ENCODE measurements at places on chromosomes 3 and 15.
A peak's percentile ranks its signal among the peaks of the same experiment; 100 is the strongest.

DNA sequence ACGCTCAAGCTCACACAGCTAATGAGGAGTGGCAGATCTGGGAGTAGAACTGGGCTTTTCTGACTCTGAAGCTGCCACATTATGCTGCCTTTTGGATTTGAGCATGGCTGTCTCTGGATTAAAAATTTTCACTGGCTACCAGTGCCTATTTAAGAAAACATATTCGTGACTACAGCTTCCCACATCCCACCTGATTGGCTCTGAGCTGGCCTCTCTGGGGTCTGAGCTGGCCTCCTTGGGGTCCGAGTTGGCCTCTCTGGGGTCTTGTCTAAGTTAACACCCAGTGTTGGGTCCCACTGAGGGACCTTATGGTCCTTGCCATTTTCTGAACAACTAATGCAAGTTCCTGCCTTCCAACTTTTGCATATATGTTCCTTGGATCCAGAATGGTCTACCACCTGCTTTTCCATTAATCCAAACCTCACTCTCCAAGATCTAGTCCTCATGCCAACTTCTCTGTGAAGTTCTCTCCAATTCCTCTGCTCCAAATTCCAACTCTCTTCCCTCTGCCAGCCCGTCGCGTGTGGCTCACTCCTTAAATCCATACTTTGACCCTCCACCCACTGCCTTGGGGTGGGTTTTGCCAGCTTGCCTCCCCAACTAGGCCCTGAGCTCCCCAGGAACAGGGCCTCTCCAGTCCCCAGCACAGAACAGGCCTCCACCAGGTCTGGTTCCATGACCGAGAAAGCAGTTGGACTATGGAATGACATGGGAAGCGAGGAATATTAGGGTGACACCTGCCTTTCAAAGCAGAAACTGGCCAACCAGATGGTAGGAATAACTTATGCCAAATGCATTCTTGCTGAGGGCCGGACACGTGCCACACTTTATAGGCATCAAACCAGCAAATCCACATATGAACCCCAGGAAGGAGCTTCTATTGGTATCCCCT is 42.5 kb downstream of the ATP2B2 start:
- no peak for DNase-seq

GRCh38 chr3:172213200-172213599 is 173.8 kb downstream of the FNDC3B start:
- DNase-seq = no peak

DNA sequence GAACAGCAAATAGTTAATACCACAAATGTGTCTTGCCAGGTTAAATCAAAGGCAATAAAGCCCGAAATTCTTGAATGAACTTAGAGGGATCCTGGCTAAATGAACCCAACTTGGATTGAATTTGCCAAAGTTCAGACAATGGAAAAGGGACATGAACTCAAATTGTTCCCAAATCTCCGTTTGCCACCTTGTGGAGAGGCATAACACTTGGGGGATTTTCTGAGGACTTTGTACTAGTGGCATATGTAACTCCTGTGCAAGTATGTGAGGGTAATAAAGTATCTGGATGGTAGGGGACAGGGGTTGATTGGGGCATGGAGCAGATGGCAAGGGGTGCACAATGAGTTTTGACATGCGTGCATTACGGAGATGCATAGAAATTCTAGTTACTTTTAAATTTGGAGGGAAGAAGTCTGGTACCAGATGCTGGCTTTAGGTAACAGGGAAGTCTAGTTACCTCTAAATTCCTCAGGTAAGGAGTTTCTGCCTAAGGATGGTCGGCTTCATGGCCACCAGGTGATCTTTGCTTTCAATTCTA is 1.2 kb upstream of the TCAIM start:
- DNase-seq = no peak

- no peak for DNase-seq
These were observed 162.4 kb upstream of the TGFBR2 start for GRCh38 chr3:30443756-30444673.

DNA sequence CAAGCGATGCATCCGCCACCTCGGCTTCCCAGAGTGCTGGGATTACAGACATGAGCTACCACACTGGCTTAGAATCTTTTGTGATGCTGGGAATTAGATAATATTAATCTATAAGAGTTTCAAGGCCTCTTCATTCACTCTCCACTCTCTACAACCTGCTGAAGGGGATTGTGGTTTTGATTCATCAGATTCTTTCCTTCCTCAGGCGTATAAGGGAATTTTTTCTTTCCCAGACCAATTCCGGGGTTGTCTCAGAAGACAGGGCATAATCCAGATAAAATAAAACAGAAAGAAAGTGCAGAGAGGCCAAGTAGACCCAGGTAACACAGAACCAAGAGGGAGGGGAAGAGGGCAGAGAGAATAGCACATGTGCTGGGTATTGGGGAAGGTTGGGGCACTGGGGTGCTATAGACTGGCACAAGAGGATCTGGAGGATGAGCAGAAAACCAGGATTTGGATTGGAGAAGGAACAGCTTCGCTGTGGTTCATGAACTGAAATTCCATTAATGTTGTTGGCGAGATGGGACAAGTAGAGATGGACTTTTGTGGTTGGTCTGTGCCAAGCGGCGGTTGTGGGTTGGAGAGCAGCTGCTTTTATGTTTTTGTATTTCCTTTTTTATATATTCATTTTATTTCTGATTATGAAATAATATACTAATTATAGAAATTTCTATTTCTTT is 12.8 kb downstream of the ARL6IP5 start:
- DNase-seq = no peak

GRCh38 chr3:177515786-177516157 is 318.5 kb upstream of the TBL1XR1 start:
- no peak for DNase-seq

- no peak for DNase-seq
These were observed 95.7 kb downstream of the HHLA2 start for GRCh38 chr3:108391917-108392593.

DNA sequence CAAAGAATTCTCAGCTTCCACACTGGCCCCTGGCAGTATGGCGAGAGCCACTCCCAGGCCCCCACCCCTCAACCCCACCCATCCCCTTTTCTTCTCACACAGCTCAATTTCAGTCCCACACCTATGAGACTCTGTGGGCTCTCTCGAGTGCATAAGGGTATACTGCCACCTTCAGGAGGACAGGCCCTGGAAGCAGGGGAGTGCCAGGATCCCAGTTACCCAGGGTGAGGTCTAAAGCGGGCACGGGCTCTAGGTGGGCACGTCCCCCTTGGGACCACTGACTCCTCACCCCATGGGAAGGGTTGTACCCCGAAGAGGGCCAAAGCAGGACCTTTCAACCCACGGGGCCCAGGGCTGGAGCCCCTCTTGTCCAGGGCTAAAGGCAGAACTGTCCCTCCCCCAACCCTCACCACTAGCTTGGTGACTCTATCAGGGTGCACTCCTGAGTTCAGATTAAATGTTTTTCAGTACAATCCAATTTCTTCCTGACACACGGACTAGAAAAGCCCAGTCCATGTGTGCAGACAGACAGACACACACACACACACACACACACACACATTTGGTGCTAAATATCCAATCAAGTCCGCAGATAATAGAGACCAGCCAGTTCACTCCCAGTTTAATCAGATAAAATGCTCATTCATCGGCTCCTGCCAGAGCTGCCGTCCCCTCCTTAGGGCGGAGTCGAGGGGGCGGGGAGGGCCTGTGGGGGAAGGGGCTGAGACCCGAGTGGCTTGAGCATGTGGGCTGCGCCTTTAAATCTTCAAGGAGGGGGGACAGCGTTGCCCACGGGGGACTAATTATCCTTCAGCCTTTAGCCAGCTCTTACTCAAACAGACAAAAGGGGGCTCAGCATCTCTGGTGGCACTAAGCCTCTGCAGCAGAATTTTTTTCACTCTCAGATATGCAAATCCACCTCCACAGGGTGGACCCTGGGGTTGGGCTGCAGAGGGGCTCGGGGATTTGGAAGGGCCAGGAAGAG is 59.3 kb downstream of the CYP11A1 start:
- peak; percentile 37 for DNase-seq

- no peak for DNase-seq
These were observed 67.7 kb downstream of the CCNL1 start for GRCh38 chr3:157092230-157092629.

DNA sequence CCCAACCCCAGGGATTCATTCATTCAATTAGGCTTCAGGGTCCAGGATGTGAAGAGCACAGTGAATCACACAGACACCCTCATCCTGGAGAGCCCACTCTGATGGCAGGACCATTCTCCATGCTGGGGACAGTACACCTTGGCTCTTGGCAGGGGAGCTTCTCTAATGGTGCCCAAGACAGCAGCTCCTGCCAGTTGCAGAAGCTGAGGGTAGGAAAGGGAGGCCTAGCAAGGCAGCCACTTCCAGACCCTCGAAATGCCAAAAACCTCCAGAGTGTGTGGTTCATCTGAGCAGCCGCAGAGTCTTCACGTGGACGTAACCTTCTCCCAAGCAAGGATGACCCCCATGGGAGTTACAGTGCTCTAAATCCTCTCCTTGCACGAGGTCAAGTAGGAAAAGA is 186.2 kb downstream of the XXYLT1 start:
- DNase-seq = no peak

DNA sequence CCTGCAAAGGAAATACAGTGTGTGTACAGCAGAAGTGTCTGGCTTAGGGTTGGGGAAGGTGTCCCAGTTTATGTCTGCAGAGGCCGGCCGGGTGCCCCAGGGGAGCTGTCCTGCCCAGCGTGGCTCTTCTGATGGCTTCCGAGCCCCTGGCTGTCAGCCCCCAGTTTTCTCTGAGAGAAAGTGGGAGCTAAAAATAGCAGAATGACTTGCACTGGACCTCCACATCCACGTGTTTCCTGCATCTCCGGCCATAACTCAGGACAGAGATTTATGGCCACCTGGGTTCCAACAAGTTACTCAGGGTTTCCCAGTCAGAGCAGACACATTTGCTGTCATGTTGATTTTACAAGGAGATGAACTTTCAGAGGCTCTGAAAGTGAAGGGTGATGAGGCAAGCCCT is 192.0 kb downstream of the ATP10A start:
- DNase-seq = no peak

DNA sequence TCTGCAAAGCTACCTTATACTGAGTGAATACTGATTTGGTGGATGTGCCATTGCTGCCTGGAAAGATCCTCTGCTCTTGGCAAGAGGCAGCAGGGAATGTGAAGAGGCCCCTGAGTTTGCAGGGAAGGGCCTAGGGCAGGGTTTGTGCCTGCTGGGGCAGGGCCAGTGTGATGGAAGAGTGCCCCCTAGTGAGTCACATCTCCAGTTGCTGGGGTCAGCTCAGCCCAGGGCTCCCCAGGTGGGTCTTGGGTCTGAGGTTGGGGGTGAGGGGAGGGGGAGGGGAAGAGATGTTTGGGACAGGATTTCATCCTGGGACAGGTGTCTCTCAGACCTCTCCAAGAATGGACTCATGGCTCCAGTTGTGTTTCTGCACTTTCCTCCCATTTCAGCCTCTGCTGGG is 4.1 kb upstream of the AMOTL2 start:
- DNase-seq = peak; percentile 65

GRCh38 chr3:30805695-30806094 is 88.8 kb downstream of the GADL1 start:
- DNase-seq = no peak

- DNase-seq = no peak
These were observed 30.2 kb upstream of the ZNF609 start for GRCh38 chr15:64430000-64430735.

- no peak for DNase-seq
These were observed 96.2 kb upstream of the SEMA6D start for GRCh38 chr15:47620960-47621681.

DNA sequence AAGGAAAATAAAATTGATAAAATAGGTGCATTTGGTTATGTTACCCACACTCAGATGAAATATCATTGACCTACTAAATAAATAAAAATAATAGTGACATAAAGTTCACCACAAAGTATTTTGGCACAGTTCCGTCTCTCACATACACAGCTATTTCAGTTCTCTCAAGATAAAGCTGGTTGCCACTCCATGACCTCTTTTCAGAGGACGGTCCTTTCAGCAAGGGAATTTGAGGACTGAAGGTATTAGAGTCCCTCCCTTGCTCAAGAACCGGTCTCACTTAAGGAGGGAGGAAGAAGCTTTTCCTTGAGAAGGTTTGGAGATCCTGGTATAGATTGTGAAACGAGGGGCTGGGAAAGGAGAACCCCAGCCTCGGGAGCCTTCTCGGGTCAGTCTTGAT is 285.5 kb upstream of the CFAP20DC start:
- DNase-seq = no peak

DNA sequence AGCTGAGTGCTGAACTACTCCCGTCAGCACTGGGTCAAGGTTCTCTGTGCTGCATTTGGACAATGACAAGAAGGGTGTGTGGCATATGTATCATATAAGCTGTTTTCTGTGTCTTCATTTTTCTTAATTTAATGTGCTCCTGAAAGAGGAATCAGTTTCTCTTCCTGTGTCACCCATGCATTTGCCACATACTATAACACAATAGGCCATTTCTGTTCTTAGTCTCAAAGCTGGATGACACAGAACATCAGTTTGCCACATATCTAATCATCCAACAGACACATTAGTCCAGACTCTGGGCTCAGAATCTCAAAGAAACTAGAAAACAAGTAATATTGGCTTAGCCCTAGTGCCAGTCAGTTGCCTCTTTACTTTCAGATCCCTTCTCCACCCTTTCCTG is 34.1 kb downstream of the CEP19 start:
- DNase-seq = no peak

- DNase-seq = no peak
These were observed 468.8 kb upstream of the SUCLG2 start for GRCh38 chr3:68123231-68123630.

DNA sequence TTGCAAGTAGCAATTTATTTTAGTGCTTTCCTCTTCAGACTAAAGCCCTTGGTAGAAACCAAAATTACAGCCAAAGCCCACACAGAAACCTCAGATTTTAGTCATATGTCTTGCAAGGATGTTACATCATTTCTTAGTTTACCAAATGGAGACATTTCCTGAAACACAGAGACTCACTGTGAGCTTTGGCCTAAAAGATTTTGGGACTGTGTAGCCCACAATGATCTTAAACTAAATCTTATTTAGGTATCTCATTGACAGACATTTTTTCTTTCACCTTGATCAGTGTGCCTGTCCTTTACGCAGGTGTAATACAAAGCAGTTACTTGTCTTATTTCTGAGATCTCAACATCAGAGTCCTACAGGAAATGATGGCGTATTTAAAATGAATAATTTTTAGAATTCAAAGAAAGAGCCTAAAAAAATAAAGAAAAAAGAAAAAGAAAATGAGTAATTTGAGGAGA is 27.8 kb upstream of the AP4E1 start:
- no peak for DNase-seq

DNA sequence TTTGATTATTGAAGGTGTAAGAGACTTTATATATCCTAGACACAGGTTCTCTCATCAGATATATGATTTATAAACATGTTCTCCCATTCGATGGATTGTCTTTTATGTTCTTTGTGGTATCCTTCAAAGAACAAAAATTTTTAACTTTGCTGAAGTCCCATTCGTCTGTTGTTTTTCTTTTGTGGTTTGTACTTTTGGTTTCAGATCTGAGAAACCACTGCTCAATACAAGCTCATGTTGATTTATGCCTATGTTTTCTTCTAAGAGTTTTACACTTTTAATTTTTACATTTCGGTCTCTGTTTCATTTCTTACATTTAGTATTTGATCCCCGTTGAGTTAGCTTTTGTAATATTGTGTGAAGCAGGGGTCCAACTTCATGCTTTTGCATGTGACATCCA is 103.3 kb upstream of the SPRED1 start:
- DNase-seq = no peak

GRCh38 chr15:43943511-43943910 is 116.7 kb downstream of the WDR76 start:
- DNase-seq = no peak

- DNase-seq = no peak
These were observed 1.1 kb downstream of the CLCN2 start for GRCh38 chr3:184360070-184360928.

GRCh38 chr3:169477790-169478189 is 185.7 kb downstream of the MECOM start:
- no peak for DNase-seq

GRCh38 chr15:47484997-47485396 is 232.3 kb upstream of the SEMA6D start:
- DNase-seq = no peak
